Activated CD4-positive, CD25-positive, alpha-beta regulatory T cell treated with anti-CD3 and anti-CD28 coated beads, Interleukin-2, amount 50 U/mL, for 72 hours (primary cell): ENCODE measurements at places on chromosomes 7 and 10.

DNA sequence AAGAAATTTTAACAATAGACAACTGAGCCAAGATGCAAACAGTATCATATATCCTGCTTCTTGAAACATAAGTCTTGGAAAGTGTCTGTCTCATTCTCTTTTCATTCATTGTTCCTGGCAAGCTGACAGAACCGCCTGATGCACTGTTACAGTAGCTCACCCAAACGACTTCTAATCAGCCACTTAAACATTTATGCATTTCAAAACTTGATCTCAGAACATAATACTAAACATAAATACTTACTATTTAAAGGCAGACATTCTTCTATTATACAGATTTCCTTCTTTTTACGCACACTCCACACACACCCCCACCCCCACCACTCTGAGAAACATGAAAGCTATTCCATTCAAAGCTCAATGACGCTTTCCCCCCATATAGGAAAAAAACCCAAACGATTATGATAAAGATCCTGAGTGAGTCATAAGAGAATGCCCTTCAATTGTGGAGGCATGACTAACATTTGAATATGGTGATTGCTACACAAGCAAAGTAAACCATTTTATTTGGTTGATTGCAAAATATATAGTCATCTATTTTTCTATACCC lies 30.5 kb downstream of the SHTN1 start:
- DNase-seq, result no peak

- no peak for DNase-seq
These were observed 19.9 kb downstream of the MACC1 start for GRCh38 chr7:20197125-20197748.

DNA sequence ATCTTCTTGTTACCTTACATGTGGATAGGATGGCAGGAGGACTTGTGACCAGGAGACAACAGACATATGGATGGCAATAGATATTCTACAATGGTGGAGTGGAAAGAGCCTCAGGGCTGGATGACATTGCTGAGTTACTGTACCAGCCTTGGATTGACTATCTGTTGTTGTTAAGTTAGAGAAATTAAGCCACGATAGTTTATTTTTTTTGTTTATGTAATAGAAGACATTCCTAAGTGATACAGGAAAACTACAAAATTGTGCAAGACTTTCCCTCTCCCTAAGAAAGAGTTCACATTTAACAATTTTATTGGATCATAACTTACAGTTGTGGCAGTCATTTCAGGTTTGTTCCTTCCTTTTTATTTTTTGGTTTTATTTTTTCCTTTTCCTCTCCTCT lies 230.7 kb upstream of the CACNA2D1 start:
- no peak for DNase-seq

GRCh38 chr10:11533328-11533781 lies 78.1 kb downstream of the USP6NL start:
- no peak for DNase-seq

- DNase-seq, result no peak
These were observed 647.5 kb upstream of the IGFBP3 start for GRCh38 chr7:46568420-46569132.

DNA sequence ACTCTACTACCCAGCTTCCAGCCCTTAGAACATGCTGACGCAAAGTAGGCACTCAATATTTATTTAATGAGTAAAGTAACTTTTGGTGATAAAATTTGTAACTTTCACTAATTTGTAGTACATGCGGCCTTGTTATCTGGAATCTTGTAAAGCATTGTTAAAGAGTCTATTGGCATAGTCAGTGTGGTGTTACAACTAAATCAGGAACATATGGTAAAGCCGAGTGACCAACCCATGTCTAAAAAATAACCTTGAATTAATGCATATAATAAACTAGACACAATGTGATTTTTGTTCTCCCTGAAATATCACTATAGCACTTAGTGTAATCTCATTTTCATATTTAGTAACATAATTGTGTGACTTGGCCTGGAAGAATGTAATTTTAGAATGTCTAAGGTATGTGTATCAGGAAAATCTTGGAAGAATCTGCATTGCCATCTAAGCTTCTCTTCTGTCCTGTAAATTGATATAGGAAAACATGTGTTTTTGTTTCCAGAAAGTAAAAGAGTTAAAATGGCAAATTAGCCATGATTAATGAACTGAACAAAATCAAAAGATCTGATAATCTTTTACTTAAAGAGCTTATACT lies 256.7 kb upstream of the GNAI1 start:
- DNase-seq, result no peak

DNA sequence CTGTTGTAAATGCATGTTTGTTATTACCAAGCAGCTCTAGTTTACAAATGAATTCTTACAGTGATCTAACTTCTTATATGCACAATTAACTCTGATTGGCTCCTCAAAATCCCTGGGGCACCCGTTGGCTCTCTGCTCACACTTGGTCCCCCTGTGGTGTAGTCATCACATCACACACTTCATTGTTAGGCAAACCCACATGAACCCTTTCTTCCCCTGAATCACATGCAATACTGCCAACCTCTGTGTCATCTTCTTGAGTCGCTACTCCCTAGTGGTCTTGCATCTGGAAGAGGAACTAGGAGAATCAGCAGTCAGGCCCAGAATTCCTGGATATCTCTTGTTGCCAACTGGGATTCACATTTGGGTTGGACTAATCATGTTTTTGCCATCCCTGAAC lies 73.1 kb downstream of the CD36 start:
- no peak for DNase-seq

DNA sequence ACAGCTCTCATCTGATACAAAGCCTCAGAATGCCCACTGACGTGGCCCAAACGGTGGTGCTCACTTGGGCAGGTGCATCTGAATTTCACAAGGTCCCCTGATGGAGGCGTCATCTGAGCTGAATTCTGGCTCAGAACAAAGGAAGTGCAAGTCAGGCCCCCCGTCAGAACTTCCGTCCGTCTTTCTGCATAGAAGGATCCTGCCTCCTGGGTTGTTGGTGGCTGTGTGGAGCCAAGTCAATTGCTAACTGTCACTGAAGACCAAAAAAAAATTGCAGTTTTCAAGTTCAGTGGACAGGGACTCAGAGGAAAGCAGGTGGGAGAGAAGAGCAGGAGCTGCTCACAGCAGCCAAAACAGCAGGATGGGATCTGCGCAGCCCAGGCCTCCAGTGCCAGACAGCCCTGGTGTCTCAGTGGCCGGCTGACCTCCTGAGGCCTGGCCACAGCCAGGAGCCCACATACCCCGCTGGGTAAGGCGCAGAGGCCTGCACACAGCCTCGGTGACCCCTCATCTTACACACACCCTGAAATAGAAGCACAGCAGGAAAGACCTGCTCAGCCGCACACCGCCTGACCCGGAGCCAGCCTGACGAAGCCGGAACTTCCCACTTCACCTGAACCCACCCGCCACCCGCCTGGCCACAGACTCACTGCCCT lies 49.4 kb downstream of the PYROXD2 start:
- DNase-seq, result no peak

DNA sequence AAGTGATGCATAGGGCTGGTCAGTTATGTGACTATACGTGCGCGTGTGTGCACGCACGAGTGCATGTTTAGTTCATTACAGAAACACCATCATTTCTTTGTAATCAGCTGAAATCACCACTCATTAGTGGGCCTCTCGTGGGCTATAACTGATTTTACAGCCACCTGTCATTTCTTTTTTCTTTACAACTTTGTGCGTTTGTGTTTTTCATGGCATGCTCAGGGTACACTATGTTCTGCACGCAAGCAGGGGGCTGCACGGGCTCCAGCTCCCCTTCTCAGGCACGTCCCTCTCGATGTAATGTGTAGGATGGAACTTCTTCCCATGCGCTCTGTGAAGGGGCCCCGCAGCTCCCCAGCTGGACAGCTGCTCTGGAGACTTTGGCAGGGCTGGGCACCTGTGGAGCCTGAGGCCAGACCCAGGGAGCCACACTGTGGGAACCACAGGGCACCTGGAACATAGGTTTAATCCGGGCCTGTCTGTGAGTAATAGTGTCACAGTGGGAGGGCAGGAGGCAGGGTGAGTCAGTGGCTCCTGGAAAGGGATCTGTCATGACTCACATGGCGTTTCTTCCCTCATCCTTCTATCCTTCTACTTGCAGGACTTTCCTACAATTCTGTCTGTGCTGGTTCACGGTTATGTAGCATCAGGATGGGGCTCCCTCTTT lies 4.9 kb downstream of the GCK start:
- DNase-seq, result no peak

GRCh38 chr10:71678057-71678805 lies 41.3 kb downstream of the C10orf105 start:
- DNase-seq, result no peak

GRCh38 chr10:117261501-117261900 lies 20.6 kb downstream of the SLC18A2 start:
- no peak for DNase-seq

GRCh38 chr7:93592588-93593266 lies 18.2 kb upstream of the CALCR start:
- no peak for DNase-seq

DNA sequence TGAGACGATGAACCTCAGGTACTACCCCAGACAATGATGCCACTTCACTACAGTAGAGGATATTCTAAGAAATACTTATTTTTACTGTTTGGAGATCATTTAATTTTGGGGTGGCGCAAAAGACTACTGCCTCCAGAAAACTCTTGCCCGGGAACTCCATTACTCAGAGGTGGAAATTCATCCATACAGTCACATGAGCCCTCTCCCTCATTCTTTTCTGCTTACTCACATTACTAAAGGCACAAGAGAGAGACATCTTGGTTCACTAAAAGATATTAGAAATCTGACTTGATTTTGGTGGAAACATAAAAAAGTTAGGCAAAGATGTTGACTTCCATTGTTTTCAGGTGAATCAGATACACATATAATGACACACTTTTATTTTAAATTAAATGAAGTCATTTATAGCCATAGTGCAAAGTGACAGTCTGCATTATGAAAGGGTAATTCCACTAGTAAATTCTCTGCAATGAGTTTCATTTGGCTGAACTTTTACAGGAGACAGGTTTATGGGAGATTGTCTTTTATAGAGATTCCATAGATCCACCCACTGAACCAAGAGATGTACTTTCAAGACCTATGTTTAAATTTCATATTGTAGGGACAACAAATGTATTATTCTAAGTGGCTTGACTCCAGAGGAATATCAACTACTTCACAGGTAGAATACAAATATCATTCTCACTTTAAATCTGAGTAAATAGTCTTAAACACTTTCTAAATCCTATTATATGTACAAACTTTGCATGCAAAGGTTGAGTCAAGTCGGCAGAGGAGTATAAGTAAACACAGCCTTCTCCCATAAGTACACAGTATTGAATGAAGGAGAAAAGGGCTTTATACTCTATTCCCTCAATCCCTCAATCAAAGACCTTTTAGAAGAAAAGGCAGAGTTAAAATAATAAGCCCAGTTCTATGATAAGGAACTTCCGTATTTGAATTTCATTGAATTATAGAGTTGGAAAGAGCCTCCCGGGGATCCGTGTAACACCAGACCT lies 18.8 kb downstream of the NEBL start:
- DNase-seq, result no peak

DNA sequence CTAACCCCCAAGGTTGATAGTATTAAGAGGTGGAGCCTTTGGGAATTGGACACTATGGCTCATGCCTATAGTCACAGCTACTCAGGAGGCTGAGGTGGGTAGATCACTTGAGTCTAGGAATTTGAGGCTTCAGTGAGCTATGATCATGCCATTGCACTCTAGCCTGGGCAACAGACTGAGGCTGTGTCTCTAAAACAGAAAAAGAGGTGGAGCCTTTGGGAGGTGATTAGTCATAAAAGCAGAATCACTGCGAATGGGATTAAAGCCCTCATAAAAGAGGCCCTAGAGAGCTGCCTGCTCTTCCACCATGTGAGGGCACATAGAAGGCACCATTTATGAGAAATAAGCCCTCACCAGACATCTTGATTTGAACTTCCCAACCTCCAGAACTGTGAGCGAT lies 81.9 kb downstream of the SKAP2 start:
- DNase-seq, result no peak
